HFF-Myc (cell line): ENCODE measurements at places on chromosomes 5 and 9.

DNA sequence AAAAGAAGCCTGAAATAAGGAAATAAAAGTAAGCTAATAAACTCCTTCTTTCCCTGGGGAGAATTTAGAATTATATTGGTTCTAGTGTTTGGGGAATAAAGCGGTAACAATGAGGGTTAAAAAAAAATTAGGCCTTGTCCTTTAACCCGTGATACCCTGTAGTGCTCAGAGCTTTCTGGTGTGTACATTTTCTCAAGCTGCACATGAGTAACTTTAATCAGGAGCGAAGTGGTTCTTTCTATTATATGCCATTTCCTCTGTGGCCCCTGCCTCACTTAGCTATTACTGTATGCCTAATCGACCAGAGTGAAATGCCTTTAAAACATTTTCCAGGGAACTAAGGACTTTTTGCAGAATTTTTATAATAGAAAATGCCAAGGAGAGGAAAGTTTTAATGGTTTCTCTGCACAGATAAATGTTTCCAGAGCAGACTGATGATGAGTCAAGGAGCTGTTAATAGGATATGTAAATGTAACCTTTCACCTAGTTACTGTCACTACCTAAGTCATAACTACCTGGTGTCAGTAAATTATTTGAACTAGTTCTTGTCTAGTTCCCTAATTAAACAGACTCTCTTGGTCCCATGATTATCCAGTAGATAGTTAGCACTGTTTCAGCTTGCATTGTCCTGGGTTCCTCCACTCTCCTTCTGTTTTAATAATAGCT lies 7.6 kb downstream of the PAM start:
- DNase-seq, result no peak

DNA sequence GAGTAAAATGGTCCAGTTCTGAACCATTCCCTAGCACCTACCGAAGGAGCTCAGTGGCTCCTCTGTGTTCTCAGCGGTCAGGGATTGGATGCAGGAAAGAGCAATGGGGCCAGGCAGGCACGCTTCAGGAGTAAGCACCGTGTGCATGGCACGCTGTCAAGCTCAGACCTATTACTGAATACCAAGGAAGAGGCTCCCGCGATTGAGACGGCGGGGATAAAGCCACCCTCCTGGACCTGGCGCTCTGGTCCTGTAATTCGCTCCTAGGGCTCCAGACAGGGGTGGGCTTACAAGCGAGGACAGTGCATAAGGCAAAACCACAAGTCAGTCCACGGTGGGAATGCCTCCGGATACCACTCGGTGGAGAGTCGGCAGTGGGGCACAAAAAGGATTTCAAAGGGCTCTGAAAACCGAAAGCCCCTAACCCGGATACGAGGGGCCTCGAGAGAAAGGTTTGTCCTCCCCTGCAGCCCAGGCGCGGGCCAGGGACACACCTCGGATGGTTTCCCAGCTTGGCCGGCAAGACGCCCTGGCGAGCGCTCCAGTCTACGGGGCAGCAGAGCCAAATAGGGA lies 988 bp downstream of the OXCT1 start:
- no peak for DNase-seq

GRCh38 chr9:34451545-34451944 lies 6.8 kb downstream of the FAM219A start:
- no peak for DNase-seq

GRCh38 chr5:179254638-179255271 lies 90.5 kb downstream of the ADAMTS2 start:
- no peak for DNase-seq

DNA sequence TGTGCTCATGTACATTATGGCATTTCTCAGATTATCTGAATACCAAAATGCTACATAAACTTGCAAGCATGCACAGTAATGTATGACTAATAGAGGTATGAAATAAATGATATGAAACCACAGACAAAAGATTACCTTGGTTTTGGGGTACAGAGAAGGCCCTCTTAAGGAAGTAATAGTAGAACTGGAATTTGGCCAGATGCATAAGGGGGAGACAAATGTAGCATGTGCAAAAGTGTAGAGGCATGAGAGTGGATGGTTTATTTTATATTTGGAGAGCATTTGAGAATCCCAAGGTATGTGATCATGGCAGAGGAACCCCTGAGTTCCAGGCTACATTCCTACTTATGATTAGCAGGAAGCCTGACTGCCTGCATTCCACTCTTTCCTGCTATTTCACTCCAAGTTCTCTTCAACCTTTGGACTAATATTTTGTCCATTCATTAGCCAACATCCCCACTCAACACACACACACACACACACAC lies 74.2 kb downstream of the MAMDC2 start:
- no peak for DNase-seq

- DNase-seq, result no peak
Observed at GRCh38 chr5:13403351-13403750, 541.1 kb downstream of the DNAH5 start.

DNA sequence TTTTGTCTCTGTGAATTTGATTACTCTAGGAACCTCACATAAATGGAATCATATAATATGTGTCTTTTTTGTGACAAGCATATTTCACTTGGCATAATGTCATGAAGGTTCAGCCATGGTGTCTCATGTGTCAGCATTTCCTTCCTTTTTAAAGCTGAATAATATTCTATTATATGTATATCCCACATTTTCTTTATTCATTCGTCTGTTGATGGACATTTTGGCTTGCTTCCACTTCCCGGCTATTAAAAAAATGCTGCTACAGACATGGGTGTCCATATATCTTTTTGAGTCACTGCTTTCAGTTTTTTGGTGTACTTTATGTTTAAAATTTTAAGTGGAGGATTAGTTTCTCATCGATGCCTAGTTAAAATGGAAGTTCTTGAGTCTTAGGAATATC lies 59.8 kb upstream of the C5orf63 start:
- DNase-seq, result no peak

DNA sequence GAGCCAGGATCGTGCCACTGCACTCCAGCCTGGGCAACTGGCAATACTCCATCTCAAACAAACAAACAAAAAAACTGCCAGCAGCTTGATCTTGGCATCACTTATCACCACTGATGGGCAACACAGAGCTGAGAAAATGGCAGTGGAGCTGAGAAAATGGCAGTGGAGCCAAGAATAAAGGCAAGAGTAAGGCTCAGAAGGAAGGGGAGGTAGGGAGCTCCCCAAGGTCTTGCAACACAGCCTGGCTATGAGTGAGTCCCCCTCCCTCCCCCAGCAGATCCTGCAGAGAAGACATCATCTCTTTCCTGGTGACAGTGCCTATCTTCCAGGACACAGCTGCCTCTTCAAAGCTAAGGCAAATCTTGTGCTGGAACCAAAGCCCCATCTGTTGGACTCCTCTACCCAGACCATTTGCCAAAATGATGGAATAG lies 70.3 kb downstream of the UGCG start:
- no peak for DNase-seq

DNA sequence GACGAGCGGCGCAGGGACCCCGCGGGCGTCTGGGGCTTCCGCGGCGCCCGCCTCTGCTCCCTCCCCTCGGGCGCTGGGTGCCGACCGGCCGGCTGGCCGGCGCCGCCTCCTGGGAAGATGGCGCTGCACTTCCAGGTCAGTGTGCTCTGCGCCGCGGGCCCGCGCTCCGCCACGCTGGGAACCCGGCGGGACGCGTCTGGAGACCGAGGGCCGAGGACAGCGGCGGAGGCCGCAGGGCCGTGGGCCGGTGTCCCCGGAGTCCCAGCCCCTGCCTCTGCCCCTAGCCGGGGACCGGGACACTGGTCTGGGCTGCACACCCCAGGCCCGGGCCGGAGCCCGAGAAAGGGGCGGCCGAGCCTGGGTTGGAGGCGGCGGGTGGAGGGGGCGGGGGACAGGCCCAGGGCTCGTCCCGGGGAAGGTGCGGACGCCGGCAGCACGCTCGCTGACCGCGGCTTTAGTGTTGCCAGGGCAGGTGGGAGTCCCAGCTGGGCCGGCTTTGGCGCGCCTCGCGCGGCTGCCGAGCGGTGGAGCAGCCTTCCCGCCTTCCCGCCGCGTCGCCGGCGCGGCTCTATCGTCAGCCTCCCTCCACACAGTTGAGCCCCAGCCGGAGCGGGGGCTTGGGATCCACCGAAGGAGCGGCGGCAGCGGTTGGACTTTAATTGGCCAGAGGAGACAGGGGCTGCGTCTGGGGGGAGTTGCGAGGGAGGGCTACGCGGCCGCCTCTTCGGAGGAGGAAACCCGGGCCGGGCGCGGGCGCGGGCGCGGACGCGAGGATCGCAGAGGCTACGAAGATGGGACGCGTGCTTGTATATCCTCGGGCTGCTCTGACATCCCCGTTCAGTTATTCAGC lies at the start of gene RANBP17:
RANBP17 (plus strand) TSS at position 102 of the 850 bp plus-strand sequence.
- DNase-seq, result no peak

DNA sequence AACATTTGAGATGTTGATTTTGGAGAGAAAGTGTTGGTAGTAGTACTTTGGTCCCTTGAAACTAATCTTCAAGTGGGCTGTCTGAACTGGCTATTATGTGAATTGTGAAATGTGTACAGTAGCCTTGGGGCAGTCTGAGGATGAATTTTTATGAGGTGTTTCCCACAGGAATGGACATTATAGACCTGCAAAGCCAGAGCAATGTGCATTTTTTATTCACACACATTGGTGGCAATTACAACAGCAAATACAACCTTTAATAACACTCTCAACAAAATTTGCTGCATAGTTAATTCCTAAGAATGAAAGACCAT lies 147.0 kb downstream of the PAM start:
- DNase-seq, result no peak

DNA sequence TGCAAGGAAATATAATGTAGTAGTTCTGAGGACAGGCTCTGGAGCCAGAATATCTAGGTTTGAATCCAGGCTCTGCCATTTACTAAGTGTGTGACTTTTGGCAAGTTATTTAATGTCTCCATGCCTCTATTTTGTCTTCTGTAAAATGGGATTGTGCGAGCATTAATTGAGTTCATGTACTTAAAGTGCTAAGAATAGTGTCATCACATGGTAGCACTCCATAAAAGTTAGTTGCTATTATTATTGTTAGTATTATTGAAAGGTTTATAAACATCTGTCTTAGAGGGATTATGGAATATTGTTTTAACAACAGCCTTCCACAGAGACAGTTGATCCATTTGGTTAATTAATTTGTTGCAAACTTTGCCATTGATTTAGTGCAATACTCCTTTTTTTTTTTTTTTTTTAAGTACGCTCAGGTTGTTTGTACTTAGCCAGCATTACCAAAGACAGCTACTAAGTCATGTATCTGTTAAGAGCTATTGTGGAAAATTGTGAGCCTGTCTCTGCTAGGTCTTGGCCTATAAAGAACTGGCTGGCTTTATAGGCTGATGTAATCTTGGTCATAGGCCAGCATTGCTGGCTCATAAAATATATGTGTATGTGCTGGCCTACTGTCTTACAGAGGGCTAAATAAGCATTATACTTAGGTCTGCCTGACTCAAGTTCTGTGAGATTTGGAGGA lies 174.7 kb downstream of the WDR70 start:
- DNase-seq, result no peak

DNA sequence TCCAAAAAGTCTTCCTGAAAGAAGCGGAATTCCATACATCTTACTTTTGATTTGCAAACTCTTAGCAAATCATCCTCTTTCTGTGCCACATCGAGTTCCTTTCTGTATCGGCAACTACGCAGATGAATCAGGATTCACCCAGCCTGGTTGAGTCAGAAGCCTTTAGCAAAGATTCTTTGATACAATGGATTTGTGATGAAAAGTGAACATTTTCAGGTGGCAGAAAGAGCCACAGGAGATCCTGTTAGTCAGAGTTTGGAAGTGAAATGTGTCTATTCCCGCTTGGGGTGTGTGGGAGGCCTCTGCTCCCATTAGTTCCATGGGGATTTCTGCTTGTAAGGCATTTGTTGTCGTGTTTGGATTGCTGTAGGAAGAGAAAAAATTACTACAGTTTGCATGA lies 351.8 kb upstream of the WWC1 start:
- no peak for DNase-seq

- no peak for DNase-seq
Observed at GRCh38 chr5:137651022-137651421, 84.9 kb downstream of the KLHL3 start.

- no peak for DNase-seq
Observed at GRCh38 chr9:94921656-94922055, 195.2 kb downstream of the AOPEP start.

DNA sequence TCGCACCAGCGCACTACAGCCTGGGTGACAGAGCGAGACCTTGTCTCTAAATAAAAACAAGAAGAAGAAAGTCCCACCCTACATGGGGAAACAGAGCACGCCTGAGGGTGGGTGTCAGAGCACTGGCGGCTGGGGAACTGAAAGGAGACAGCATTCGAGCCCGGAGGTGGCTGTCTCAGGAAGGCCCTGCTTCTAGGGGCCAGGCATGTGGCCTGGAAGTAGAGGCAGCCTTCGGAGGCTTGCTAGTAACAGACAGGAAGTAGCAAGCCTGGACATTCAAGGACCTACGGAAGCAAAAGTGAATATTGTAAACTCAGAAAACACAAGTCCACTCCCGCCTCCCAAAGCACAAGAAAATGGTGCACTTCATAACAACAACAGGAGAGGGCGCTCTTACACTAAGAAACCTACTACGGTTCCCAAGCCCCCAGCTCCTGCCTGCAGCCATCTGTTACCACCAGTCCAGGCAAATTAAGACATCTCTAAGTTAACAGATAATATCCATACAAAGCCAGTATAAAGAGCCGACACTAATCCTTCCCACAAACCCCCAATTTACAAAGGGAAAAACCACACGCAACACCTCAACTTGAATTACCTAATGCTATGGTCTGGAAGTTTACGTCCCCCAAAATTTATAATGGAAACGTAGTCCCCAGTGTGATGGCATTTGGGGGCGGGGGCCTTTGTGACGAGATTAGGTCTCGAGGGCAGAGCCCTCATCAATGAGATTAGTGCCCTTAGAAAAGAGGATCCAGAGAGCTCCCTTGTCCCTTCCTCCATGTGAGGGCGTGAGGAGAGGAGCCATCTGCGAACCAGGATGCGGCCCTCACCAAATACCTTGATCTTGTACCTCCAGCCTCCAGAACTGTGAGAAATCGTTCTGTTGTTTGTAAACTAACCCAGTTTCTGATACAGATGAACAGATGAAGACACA lies 7.7 kb downstream of the RASGEF1C start:
- no peak for DNase-seq

- DNase-seq, result no peak
Observed at GRCh38 chr9:99046068-99046467, 58.8 kb upstream of the TGFBR1 start.

- no peak for DNase-seq
Observed at GRCh38 chr5:140235791-140236551, 61.0 kb downstream of the CYSTM1 start.

GRCh38 chr5:148833122-148833521 lies 6.7 kb downstream of the ADRB2 start:
- no peak for DNase-seq
